ENCODE measurements at places on chromosomes 1 and 21.
A peak's percentile ranks its signal among the peaks of the same experiment; 100 is the strongest.

DNA sequence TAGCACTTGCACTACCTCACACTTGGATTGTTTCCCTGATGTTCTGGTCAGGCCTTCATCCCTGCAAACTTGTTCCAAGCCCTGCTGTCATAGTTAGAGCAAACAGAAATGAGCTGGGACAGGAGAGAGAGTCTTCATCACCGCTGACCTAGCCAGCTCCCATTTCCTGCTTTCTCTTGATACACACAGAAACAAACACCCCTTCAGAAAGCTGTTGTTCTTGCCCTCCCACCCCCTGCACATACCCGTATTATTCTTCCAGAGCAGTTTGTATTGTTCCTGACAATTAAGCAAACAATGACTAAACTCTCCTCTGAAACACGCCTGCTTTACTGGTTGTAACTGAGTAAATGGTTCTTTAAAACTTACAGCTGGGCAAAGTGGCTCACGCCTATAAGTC, 2.9 kb upstream of the SYT2 start:
- DNase-seq, result no peak

DNA sequence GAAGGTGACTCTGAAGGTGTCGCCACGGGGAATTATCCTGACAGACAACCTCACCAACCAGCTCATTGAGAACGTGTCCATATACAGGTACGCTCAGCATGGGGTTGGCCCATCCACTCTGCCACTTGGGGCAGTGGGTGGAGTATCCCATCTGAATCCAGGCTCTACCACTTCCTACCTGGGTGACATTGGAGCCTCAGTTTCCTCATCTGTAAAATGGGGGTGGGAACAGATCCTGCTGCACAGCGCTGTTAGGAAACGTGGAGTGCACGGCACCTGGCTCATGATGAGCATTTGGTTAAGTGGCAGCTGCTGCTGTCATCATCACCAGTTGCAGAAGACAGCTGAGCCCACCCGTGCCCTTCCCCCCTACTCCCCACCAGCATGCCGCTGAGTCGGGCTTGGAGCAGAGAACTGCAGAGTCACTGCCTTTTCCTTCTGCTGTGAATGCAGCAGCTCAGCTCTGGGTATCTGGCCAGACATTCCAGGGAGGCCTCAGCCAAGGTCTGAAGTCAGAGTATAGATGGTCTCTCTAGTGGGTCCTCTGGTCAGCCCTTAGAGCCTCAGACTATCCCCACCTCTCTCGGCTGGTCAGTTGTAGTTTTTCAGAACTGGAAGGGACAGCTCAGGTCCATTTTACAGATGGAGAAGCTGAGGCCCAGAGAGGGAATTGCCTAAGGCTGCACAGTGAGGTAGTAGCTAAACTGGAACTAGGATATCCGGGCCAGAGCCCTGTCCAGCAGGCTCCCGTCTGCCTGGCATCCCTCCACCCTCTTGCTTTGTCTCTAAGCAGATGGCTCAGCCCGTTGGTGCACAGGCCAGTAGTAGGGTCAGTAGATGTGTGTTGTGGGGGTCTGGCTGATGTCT, 11.7 kb downstream of the LDLRAP1 start:
- DNase-seq, result peak; percentile 34

GRCh38 chr1:56933606-56934005, 32.2 kb downstream of the C8B start:
- no peak for DNase-seq

DNA sequence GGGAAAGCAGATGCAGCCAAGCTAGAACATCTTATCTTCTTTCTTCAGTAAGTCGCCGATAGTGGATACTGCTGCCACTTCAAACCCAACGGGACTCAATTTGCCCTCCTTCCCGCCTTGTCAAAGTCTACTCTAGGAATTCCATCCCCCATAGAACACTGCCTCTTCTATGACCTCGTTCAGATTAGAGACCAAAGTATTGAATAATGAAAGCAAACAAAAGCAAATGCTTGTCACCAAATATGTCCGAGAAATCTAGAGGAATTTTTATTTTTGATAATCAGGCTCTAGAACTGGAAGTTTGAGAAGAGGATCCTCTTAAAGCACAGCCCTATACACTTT, 853 bp upstream of the RRAGC start:
- no peak for DNase-seq

DNA sequence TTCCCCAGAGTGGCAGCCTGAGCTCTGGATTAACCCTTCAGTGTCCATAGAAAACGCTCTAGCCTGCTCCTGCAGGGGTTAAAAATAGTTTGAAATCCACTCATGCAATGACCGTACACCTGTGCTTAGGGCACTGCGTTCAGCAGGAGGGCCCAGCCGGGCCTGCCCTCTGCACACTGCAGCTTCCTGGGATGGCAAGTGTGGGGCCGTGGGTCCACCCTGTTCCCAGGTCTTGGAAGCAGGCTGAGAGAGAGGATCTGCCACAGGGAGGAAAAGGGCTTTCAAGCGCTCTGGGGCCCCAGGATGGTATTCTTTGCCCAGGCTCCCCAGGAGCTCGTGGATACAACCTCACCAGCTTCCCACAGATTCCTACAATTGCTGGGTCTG, 1.5 kb upstream of the S100B start:
- DNase-seq, result no peak

GRCh38 chr1:20981915-20982314, 194.8 kb downstream of the EIF4G3 start:
- no peak for DNase-seq

DNA sequence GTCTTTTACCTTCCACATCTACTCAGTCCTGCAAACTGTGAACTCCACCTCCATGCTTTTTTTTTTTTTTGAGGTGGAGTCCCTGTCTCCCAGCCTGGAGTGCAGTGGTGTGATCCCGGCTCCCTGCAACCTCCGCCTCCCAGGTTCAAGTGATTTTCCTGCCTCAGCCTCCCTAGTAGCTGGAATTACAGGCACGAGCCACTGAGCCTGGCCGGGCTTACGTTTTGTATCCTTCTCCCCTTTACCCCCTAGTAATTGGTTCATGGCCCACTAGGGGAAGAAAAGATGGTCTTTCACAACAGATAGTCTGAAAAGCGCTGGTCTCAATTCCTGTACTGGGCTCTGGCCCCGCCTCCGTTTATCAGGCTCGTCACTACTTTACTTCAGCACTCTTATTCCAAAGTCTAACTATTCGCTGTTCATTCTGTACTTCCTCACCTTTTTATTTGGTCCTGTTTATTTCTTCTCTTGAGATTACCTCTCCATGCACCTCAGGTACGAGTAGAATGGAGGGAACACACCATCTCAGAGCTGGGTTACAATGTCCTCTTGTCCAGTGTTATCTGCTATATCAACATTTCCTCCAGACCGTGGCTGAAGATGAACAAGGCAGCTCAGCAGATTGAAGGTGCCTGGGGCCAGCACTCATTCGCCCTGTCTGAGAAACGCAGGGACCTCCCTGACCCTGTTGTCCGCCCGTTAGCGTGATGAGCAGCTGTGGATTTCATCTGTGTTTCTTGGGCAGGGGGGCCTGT, 16.2 kb downstream of the CNST start:
- peak; percentile 12 for DNase-seq

DNA sequence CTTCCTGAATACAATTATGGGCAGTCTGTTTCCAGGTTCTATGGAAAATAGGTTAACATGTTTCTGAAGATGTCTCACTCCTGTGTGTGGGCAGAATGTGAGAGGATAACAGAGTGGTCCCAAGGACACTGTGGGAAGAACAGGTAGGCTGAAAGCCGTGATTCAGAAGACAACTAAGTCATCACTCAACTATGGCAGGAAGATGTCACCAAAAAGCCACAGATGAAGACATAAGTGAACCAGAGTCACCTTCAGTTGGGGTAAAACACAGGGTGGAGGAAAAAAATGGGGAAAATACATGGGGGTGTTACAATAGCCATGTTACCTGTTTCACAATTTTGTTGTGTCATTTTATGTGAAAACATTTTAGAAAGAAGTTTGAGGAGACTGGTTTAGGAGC, 75.1 kb downstream of the UCHL5 start:
- no peak for DNase-seq

GRCh38 chr21:14686466-14687267, 140.6 kb upstream of the SAMSN1 start:
- no peak for DNase-seq

DNA sequence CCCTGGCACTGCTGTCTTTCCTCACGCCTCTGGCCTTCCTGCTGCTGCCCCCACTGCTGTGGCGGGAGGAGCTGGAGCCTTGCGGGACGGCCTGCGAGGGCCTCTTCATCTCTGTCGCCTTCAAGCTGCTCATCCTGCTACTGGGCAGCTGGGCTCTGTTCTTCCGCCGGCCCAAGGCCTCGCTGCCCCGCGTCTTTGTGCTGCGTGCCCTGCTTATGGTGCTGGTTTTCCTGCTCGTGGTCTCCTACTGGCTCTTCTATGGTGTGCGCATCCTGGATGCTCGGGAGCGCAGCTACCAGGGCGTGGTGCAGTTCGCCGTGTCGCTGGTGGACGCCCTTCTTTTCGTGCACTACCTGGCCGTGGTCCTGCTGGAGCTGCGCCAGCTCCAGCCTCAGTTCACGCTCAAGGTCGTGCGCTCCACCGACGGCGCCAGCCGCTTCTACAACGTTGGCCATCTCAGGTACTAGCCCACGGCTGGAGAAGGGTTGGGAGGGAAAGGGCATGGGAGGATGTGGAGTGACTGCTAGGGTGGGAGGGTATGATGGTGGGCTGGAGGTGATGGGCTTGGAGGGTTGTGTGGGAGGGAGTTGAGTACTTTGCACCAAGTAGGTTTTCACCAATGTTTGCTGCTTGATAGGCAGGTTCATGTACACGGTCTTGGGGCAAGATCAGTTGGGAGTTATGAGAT, 18.9 kb downstream of the VANGL2 start:
- no peak for DNase-seq

- DNase-seq, result peak; percentile 39
Measured at GRCh38 chr1:74674278-74675048, 871 bp upstream of the ERICH3 start.

GRCh38 chr1:30403726-30404125, 319.7 kb downstream of the MATN1 start:
- DNase-seq, result no peak

DNA sequence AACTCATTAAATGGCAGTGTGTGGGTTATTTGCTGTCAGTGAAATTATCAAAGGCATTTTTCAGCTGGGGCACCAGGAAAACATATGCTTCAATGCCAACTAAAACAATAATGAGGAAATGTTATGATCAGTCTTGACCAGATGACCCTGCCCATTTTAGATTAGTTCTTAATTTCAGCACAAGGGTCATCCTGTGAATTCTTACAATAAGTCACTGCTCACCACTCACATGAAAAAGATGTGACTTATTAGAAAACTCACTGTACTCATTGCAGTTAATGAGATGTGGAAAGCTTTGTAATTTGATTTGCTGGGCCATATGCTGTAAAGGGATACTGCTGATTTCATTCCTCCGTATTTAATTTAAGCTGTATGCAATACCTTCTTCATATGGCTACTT, 178.5 kb upstream of the LMO4 start:
- no peak for DNase-seq

Data from ELF-1 (cell line).